ENCODE measurements at places on chromosomes 7 and 10.

GRCh38 chr10:22693371-22693784 lies 21.0 kb downstream of the PIP4K2A start:
- DNase-seq: no peak

DNA sequence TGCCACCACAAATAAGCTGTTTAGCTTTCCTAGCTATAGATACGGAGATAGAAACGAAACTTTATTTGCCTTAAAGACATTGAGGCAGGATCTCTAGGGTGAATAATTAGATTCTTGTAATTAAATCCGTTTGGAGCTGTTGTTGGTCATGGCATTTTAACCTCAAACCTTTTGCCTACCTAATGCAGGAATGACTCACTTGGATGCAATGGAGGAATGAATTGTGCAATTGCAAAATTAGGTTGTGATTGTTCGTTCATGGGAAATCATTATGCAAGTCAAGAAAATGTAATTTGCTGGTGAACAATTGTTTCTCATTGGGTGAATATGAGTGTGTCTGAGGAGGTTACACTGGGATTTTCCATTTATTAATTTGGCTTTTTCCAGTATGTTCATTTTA lies 703.5 kb downstream of the GATA3 start:
- DNase-seq: no peak

DNA sequence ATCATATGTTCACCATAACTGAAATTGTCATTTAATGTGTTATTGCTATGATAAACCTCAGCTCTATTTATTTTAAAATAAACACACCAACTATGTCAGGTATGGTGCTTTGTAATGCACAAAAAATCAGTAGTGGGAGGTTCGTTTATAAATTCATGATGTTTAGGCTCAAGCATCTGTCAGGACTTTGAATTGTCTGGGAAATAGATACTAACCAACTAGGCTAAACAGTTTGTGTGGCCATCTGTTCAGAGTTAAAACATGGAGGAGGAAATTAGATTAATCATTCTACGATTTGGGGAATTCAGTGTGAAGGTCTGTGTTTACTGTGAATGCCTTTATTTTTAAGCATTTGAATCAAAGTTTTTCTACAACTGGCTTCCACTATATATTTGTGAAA lies 212.6 kb upstream of the FZD8 start:
- DNase-seq: no peak

DNA sequence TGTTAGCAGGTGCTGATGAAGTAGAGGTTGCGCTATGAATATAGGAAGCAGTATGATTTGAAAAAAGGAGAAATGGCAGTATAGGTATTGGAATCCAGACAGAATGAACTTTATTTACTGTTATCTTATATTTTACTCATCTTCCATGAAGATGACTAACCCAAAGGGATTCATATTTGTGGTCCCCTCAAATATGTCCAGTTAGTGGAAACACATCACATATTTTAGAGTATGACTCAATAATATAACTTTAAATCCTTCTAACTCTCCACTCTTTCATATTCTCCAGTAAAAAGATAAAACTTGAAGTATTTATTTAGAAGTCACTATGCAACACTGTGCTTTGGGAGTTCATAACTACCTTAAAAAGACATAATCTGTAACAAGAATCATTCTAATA lies 286.5 kb upstream of the LRRTM3 start:
- no peak for DNase-seq

GRCh38 chr10:26085549-26085948 lies 131.0 kb upstream of the GAD2 start:
- no peak for DNase-seq

GRCh38 chr10:25356609-25357008 lies 181.8 kb downstream of the GPR158 start:
- DNase-seq: no peak

DNA sequence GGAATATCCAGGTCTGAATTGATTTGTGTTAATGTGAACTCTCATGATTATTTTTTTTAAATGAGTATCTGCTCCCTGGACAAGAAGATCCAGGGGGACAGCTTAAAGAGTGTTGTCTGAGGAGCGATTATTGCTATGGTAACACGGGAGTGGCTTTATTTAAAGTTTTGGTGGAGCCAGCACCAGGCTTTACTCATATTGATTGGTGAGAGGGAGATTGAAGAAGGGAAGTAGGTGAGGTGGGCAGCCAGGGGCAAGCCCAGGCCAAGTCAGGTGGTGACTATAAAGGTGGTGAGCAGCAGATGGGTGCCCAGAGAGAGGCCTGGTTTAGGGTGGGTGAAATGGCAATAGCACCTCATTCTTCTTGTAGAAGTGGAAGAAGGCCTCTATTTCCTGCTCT lies 10.2 kb upstream of the AGR2 start:
- no peak for DNase-seq

DNA sequence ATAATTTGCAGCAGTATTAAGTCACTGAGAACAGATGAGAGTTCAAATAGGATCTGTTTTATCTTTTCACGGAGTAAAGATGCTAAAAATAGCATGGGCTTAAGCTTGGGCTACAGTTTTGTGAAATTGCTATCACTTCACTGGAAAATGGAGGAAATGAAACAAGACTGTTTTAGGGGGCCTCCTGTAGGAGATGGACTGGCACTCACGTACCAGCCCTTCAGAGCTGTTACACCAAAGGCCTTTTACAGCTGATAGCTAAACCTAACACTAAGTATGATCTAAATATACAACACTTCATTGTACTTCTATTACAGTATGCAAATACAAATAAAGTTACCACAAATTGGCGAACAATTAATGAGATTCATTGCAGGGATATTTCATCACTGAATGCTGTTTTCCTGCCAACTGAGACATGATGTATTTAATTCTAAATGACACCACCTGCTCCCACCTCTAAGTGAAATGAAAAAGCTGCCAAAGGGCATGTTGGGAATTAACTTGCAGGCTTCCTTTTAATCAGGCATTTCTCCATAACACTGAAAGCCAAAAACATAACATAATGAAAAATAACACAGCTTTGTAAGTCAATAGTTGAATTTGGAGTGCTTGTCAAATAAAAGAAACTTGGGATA lies 304.5 kb upstream of the LRRN3 start:
- DNase-seq: no peak

- DNase-seq: no peak
Measured at GRCh38 chr7:157158400-157158799, 19.7 kb downstream of the UBE3C start.

DNA sequence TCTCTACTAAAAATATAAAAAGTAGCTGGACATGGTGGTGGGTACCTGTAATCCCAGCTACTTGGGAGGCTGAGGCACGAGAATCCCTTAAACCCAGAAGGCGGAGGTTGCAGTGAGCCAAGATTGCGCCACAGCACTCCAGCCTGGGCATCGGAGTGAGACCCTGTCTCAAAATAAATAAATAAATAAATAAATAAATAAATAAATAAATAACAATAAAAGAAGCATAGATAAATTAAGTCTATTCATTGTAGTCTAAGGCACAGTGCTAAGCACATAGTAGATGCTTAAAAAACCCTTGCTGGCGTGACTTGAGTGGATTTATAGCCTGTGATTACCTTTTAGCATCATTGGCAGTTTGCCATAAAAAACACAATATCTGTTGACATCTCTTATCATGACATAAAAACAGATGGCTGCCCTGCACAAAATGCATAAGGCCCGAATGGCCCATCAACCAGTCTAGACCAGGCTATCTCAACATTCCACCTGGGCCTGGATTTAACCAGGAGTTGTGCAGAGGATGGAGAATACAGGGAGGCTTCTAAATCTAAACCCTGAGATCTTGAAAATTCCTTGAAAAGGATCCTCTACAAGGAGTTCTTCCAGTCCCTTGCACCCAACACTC lies 94.9 kb downstream of the PRLHR start:
- no peak for DNase-seq

DNA sequence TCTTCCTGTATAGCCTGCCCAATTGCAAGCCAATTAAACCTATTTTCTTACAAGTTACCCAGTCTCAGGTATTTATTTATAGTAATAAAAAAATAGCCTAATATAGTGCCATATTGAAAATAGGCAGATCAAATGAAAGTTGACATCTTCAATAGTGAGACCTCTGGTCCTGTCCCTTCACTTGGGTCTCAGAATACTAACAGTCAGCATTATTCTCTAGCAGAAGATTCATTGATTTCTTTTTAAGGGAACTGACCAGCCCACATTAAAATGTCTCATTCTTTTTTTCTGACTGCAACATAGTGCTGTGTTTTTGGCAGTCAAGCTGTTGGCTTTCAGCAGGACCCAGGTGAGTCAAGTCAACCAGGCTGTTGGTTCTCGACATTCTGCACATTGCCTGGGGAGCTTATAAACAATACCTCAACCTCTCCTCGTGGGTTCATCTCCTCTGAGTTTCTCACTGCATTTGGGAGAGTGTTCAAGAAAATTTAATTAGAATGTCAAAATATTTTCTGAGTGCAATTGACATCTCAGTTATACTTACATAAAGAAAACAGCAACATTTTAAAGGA lies 109.8 kb downstream of the MKX start:
- no peak for DNase-seq

GRCh38 chr10:70615784-70616522 lies 13.4 kb upstream of the PRF1 start:
- DNase-seq: no peak

GRCh38 chr7:7764520-7765396 lies 46.4 kb upstream of the RPA3 start:
- DNase-seq: no peak
